ENCODE measurements at places on chromosomes 2 and 18. TPM values are rescaled to one million over a fixed set of nuclear protein-coding genes. Genes with fewer than 3 reads are reported as not detected.

DNA sequence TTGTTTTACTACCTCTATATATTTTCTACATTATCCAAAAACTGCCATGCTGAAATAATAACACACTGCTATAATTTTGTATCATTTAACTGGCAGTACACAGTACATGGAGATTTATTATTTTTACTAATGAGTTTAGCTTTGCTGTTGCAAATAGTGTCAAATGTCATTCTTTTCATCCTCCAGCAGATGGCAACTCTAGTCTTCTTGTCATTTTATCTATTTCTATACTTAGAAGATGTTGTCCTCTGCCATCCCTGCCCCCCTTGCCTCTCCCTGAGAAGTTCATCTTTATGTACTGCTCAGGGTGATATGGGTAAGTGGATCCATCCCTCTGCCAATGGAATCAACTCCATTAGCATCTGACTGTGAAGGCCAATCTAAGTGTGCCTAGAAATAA lies 21.7 kb upstream of the LRRTM1 start:
- no peak for DNase-seq

DNA sequence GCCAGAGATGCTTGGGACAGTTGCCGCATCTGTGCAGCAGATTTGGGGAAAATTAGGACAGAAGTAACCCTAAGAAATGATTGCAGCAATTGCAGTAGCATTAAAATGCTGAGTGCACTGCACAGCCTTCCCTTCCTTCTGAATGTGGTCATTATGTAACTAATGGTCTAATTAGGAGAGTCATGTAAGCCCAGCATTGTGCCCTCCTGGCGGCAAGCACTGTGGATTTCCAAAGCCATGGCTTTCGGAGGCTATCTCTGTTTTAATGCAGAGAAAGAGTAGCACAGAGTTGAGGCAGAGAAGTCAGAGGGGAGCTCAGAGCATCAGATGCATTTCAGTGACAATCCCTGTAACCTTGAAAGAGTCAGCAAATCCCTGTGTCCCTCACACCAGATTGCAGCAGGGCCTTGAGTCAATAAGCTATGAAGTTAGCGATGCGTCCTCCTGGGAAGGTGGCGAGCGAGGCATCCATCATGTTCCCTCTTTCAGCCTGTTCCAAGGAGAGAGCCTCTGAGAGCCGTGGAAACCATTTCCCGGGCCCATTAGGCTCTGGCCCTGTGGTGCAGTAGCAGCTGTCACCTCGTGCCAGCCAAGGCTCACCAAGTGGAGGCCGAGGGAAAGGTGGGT lies 307.2 kb downstream of the FBXO15 start:
- no peak for DNase-seq

GRCh38 chr2:98507891-98508708 lies 63.4 kb downstream of the INPP4A start:
- no peak for DNase-seq

GRCh38 chr2:61253136-61253535 lies 91.1 kb downstream of the C2orf74 start:
- DNase-seq, result no peak

DNA sequence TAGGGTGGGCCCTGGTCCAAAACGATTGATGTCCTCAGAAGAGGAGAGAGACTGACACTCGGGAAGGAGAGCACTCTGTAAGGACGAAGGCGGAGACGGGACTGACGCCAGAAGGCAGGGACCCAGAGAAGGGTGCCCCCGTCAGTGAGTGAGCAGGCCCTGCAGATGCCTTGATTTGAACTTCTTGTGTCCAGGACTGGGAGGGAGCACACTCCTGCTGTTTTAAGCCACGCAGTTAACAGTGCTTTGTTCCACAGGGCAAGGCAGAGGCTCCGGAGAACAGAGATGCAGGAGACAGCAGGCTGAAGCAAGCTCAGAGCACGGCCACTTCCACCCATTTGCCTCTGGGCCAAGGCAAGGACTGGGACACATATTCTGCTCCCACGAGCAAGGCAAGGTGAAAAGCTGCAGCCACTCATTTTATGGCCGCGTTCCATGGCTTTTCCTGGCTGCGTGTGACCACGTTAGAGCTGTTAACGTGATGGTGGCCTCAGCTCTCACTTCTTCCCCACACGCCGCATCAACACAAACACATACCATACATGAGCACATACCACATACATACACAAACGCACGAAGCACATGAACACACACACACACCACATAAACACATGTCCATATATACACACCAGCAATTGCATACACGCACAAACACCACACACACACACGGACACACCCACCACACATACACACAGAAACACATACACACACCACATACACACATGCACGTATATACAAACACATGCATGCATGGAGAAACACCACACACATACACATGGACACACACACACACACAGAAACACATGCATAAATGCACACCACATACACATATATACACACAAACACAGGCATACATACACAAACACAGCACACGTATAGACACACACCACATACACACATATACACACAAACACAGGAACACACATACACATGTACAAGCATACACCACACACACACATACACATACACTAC lies 521.0 kb upstream of the MYT1L start:
- DNase-seq, result no peak

UGT1A9 gene
- 13.1 TPM for polyA plus RNA-seq

WDR7 gene
- 4.4 TPM for polyA plus RNA-seq

Measured in A549 (cell line).